Left kidney (tissue), 8 donors: ENCODE measurements at places on chromosomes 6 and 20. TPM values are rescaled to one million over a fixed set of nuclear protein-coding genes. Genes with fewer than 3 reads are reported as not detected.
A peak's percentile ranks its signal among the peaks of the same experiment; 100 is the strongest.

The SEL1L2 gene
- not detected for polyA plus RNA-seq

GRCh38 chr6:42901538-42901957, 14.3 kb upstream of the PTCRA start:
- DNase-seq: peak; percentile 83

The OLIG3 gene
- not detected for polyA plus RNA-seq

- no peak for DNase-seq
Observed at GRCh38 chr6:14153228-14153627, 35.7 kb downstream of the CD83 start.

GRCh38 chr20:16419138-16419715, 154.0 kb downstream of the KIF16B start:
- no peak for DNase-seq

GRCh38 chr6:15293674-15294073, 47.8 kb downstream of the JARID2 start:
- no peak for DNase-seq

DNA sequence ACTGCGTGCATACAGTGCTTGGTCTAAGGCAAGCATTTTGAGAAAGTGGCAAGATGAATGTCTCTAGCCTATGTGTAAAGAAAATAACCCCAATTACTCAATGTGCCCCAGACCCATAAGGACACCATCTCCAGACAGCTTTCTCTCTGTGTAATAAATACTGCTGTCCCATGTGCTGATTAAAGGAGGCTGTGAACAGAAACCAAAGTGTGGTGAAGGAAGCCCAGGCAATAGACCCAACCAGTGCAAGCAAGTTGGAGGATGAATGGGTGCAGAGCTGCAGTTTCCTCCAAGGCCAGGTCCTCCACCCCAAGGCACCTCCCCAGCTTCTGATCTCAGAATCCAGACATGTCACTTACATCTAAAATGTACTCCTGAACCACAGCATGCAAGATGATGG, 60.6 kb downstream of the TRAM2 start:
- no peak for DNase-seq

- no peak for DNase-seq
Observed at GRCh38 chr6:5497896-5498578, 236.7 kb downstream of the FARS2 start.

- DNase-seq: peak; percentile 54
Observed at GRCh38 chr20:35883336-35883777, 70.9 kb downstream of the SCAND1 start.

DNA sequence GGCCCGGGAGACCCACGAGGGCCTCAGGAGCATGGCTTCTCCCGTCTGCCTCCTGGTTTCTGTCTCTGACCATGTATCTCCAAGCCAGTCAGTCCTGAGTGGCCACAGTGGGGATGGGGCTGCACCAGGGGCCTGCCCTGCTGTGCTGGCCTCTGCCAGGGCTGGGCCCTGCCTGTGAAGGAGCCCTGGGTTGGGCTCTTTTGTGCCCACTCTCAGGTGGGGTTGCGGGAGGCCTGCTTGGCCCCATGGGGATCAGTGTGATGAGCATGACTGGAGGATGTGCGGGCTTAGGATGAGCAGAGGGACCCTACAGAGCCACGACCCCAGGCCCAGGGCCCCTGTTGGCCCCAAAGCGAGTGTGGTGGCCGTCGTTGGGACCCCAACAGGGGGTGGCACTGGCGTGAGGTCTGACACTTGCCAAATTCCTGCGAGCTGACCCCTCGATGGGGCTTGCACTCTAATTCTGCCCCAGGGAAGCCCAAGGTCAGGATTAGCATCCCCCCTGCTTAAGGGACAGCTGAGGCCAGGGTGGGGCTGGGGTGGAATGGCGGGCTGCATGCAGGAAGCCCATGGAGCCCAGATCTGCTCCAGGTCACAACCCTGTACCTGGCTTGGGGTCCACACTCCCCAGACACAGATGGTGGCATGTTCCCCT, 90.0 kb upstream of the BHLHE23 start:
- no peak for DNase-seq

DNA sequence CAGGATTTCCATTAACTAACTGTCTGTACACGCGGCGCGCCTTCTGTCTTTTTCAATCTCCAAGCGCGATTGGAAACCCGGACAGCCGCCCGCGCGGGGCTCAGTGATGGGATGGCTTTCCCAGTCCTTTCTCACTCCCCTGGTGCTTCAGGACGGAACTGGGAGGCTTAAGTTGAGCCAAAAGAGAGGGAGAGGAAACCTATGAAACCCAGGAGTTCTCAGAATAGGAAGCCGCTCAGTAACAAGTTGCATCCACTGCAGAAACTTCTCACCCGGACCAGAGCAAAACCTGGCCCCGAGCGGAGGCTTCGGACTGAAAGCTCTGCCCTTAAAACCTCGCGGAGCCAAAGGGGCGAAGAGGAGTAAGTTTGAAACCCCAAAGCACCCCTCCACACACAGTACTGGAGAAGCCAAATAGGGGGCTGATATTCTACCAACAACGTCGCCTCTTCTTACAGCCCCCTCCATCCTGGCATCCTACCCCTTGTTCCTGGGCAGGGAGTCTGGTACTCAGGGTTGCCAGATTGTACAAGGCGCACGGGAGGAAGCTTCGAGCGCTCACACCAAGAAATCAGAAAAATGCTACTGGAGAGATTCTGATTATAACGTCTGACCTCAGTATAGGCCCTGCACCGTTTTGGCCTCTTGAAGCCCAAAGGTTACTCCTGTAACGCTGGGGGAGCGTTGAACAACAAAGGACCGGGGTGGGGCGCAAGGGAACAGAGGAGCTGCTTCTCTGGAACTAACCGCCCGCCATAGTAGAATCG, 906 bp upstream of the COL12A1 start:
- no peak for DNase-seq

The FAM162B gene
- 4.0 TPM for polyA plus RNA-seq

DNA sequence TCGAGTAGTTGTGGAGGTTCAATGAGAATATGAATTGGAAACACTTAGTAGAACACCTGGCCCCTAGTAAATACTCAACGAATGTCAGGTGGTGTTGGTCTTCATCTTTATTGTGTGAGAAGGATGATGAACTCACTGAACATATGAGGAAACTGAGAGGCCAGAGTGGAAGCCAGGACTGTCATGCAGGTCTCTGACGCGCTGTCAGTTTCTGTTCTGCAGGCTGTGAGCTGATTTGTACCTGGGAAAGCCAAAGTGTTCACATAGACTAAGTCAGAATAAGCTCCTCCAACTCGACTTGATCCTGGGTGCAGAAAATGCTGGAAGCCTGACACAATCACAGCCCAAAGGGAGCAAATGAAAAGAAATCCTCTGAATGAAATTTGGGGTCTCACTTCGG, 222.2 kb downstream of the LY86 start:
- DNase-seq: no peak

The SPAG4 gene
- polyA plus RNA-seq: 4.8 TPM

- DNase-seq: no peak
Observed at GRCh38 chr20:48709744-48710143, 118.1 kb downstream of the PREX1 start.

DNA sequence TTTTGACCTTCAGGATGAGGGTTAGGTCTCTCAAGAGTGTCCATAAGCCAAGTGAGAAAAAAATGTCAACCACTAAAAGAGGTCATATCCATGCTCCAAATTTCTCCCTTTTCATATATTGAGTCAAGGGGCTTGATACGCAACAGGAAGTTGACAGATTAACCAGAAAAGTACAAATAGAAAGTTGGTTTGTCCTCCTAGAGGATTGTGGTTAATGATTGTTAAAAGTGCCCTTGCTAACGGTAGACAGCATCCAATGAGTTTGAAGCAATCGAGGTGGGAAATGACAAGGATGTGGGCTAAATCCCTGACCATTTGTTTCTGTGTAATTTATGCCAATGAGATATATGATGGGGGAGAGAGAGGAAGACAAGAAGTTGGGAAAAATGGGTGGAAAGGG, 18.1 kb upstream of the HBS1L start:
- no peak for DNase-seq

GRCh38 chr6:31131595-31131994, 7.3 kb downstream of the PSORS1C2 start:
- no peak for DNase-seq

- DNase-seq: no peak
Observed at GRCh38 chr6:33822575-33823395, 19.0 kb upstream of the MLN start.

DNA sequence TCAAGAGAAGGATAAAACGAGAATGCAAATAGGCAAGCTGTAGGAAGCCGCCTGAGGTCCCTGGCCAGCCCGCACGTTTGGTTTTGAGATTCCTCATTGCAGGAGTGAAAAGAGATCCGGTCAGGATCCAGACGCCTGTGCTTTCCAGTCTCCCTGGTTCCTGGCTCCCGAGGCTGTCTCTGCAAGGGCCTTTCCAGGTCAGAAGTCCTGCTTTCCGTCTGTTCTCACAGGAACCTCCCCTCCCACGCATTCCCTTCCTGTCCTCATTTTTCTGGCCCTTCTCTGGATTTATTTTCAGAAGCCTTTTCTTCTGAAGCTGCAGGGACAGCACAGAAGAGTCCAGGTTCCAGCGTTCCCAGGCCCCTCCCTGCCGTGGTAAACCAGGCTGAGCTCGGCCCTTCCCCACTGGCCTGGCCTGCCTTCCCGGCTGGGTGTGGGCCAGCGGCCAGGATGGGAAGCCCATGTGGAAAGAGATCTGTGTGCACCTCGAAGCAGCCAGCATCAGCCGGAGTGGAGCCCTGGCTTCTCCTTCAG, 54.0 kb downstream of the TMEM242 start:
- peak; percentile 69 for DNase-seq

GRCh38 chr6:40409716-40410397, 177.3 kb downstream of the LRFN2 start:
- DNase-seq: no peak

DNA sequence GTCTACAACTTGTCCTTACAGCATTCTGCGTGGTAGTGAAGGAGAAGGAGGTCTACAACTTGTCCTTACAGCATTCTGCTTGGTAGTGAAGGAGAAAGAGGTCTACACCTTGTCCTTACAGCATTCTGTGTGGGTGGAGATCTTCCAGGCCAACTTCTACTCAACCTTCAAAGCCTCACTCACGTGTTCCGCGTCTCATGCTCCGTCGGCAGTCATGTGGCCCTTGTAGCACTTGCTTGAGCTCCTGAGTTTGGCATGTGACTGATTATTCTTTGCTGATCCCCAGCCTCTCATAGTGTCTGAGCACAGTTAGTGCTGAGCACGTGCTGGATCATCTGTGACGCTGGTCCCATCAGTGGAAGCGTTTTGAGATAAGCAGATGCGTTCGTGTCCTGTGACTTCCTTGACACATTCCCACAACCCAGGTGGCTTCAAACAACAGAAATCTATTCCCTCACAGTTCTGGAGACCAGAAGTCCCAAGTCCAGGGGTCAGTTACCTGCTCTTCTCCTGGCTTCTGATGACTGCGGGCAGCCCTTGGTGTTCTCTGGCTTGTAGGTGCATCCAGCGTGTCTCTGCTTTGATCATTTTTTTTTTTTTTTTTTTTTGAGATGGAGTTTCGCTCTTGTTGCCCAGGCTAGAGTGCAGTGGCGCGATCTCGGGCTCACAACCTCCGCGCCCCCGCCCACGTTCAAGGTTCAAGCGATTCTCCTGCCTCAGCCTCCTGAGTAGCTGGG, 2.6 kb downstream of the SS18L1 start:
- no peak for DNase-seq

DNA sequence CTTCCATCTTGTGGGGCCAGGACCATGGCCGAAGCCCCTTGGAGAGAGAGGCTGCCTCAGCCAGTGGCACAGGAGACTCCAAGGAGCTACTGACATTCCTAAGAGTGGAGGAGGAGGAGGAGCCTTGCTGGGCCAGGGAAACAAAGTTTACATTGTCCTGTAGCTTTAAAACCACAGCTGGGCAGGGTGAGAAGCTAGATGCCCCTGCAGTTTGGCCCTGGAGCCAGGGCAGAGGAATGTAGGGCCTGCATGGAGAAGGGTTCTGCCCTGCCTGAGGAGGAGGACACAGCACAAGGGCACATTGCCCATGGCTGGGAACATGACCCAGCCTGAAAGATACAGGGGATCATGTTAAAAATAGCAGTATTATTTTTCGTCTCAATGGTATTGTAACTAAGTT, 37.4 kb downstream of the PLCG1 start:
- DNase-seq: no peak

GRCh38 chr20:59451066-59451630, 150.7 kb downstream of the EDN3 start:
- no peak for DNase-seq

DNA sequence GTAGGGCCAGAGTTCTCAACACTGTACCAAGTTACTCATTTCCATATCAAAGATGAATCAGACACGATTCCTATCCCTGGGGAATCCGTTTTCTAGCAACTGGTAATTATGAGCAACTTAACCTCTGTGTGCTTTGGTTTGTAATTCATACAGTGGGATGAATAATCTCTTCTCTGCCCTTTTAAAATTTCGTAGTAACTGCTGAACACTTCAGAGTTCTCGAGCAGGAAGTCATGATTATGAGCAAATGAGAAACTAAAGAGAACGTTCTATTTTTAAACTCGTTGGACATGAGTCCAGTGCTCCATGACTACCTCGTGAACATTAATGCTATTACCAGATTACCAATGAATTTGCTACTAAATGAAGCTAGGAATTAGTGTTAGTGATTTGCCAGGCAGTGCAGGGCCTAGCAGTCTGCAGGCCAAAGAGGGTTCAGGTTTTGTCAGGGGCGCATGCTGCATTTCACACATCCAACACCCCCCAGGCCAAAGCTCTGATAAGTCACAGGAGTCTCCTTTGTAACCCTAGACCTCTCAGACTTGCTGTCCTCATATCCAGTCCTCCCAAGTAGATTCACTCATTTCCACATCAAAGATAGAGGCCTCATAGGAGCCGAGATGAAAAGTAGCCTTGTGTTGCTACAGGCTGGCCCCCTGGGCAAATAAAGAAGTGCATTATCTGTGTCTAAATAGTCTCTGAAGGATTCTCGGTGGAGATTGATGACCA, 45.8 kb upstream of the VSTM2L start:
- no peak for DNase-seq

DNA sequence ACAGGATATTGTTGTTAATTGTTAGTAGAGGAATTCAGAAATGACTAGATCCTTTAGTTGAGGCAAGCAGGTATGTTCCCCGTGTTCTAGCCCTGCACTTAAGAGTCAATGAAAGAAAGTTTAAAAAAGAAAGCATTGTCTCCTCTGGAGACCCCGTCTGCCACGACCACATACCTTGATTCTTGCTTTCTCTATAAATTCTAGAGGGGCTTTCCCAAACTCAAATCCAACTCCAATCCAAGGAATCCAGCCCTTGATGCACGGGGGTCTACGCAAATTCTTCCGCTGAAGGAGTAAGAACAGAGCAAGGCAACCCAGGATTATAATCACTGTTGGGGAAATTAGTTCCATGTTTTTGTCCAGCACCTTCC, 401 bp downstream of the CYP39A1 start:
- DNase-seq: no peak

- DNase-seq: no peak
Observed at GRCh38 chr6:159110748-159111147, 58.5 kb upstream of the FNDC1 start.

The BPI gene
- polyA plus RNA-seq: 0.32 TPM

- DNase-seq: no peak
Observed at GRCh38 chr6:19210849-19211590, 626.1 kb upstream of the ID4 start.

The DEF6 gene
- 3.4 TPM for polyA plus RNA-seq

The BPIFA1 gene
- polyA plus RNA-seq: not detected

The MOCS1 gene
- polyA plus RNA-seq: 11.0 TPM
